ENCODE measurements at places on chromosomes 13 and 19.

- DNase-seq: no peak
Observed at GRCh38 chr19:29804493-29804892, 7.3 kb upstream of the CCNE1 start.

GRCh38 chr19:16359074-16359473 is 34.4 kb downstream of the KLF2 start:
- DNase-seq: no peak

GRCh38 chr13:91946498-91947070 is 548.2 kb downstream of the GPC5 start:
- DNase-seq: no peak

DNA sequence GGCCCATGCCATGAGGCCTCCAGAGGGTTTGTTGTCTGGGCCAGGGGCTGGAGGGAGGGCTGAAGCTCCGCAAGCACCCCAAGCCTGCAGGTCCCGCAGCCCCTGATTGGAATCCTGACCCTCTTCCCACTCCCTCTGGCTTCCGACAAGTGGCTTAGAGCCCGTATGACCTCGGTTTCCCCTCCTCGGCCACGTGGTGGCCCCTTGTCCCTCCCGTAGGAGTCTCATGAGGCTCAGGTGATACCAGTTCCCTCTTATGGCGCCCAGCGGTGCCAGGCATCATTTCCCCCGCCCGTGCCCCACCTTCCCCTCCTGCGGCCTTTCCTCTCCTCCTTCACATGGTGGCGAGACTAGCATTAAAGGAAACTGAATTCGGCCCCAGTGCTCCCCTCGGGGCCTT is 6.1 kb downstream of the THOP1 start:
- no peak for DNase-seq

GRCh38 chr19:36113894-36114720 is 568 bp downstream of the POLR2I start:
- no peak for DNase-seq
